ENCODE measurements at places on chromosomes 6 and 20. TPM values are rescaled to one million over a fixed set of nuclear protein-coding genes. Genes with fewer than 3 reads are reported as not detected.

NFKBIE gene
- polyA plus RNA-seq: 22.6 TPM

DNA sequence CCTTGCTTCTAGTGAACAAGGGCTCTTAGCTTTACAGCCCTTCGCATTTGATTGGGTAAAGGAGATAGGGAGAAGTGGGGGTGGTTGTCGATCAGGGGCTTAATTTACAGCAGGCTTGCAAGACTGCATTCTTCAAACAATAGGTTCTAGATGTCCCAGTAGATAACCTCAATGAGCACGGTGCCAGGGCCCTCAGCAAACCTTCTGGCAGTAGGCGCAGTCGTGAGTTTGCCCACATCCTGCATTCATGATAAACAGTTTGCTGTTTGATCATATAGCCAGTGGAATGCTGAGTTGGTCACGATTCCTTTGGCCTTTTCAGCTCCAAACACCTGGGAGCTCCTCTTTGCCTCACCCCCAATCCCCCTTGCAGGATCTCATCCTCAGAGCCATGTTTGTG, 27.5 kb downstream of the SUN5 start:
- H3K4me1 ChIP-seq: peaks cover 9% of the 10 kb centered on the region
- no peak overlapping the region for H3K27ac ChIP-seq
- H3K27me3 ChIP-seq: peaks cover 1% of the 10 kb centered on the region

POM121L2 gene
- polyA plus RNA-seq: not detected

GRCh38 chr20:32789896-32790750, 27.9 kb downstream of the DNMT3B start:
- H3K4me3 ChIP-seq: no peak overlapping the region
- DNase-seq: peak; percentile 64
- H3K36me3 ChIP-seq: peaks cover 2% of the 10 kb centered on the region
- H3K4me1 ChIP-seq: peaks cover 10% of the 10 kb centered on the region
- H3K27ac ChIP-seq: no peak overlapping the region

DNA sequence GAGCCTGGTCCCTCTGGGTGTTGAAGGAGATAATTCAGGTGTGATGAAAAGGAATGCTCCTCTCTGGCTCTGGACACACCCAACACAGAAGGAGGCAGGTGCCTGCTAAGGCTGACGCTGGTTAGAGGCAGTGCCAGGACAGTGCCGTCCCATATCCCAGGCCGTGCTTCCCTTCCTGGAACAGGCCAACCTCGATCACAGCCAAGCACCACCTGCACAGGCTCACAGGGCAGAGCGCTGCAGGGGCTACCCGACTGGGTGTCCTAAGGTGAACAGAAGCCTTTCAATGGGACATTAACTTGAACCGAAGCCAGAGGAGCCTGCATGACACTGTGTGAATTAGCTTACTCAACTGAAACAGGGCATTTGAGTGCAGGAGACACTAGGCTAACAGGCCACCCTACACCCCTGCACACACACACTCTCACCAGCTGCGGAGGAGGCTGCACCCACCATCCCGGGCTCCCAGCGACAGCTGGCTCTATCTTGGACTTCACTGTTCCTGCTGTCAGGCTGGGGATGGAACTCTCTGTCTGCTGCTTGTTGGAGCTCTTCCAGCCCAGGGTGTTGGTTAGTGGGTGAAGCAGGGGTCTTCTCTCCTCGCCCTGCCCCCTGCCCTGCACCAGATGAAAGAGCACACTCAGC, 347.2 kb downstream of the TAF4 start:
- no peaks in the 10 kb centered on the region for H3K4me1 ChIP-seq
- no peaks in the 10 kb centered on the region for H3K36me3 ChIP-seq
- no peak for DNase-seq
- H3K27me3 ChIP-seq: no peaks in the 10 kb centered on the region
- H3K4me3 ChIP-seq: no peak overlapping the region

All from endothelial cell of umbilical vein (primary cell).